Astrocyte (in vitro differentiated cells and primary cell): ENCODE measurements at places on chromosomes 11 and 22.

- no peak for DNase-seq
Measured at GRCh38 chr22:34326901-34327300, 406.6 kb upstream of the LARGE1 start.

- peak; percentile 80 for DNase-seq
Measured at GRCh38 chr22:28231441-28231840, 312.4 kb upstream of the PITPNB start.

DNA sequence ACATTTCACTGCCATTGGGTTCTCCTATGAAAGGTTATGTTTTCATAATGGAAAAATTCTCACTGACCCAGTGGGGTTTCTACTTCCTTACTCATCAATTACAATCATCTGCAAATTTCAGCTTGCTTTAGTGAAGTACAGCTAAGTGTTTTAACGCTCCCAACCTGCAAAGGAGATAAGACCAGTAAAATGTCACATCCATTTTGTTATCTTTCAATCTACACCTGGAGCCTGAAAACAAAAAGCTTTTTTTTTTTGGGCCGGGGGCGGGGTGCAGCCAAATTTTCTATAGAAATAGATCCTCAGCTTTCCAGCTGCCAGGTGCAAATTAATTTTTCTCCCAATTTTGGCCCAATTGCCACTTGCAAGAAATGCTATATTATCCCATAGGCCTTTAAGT lies 40.6 kb downstream of the CADM1 start:
- no peak for DNase-seq

- peak; percentile 88 for DNase-seq
Measured at GRCh38 chr11:122655527-122656072, at the start of gene UBASH3B. TSS of gene UBASH3B (plus strand) at chr11:122655722. CDS start at chr11:122656050, 328 bp downstream.

- DNase-seq, result no peak
Measured at GRCh38 chr11:112457532-112457931, 196.9 kb upstream of the PLET1 start.

DNA sequence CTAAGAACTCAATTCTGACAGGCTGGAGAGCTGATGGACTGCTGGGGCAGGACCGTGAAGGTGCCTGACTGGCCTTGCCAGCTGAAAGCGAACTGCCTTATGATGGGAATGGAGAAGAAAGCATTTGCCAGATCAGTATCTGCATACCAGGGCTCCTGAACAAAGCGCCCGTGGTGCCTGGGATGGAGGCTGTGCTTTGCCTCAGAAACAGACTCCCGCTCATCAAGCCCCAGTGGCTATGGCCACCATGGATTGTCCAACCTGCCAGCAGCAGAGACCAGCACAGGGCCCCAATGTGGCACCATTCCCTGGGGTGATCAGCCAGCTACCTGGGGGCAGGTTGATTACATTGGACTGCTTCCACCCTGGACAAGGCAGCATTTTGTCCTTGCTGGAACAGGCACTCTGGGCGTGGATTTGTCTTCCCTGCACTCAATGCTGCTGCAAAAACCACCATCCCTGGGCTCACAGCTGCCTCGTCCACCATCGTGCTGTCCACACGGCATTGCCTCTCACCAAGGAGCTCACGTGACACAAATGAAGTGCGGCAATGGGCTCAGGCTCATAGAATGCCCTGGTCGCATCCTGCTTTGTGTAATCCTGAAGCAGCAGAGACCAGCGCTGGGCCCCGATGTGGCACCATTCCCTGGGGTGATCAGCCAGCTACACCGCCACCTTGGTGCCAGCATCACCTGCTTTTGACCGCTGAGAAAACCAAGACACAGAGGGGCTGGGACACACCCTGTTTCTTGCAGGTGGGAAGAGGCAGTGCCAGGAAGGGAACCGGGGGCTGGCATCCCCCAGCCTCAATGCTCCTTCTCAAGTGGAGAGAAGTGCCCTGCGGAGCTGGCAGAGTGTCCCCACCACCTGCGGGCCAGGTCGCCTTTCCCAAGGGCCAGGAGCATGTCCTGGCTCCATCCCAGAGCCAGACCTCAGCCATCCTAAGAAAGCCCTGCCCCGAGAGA lies 1367.5 kb downstream of the BRD1 start:
- DNase-seq, result no peak

GRCh38 chr11:120338107-120338933 lies 2.1 kb downstream of the ARHGEF12 start:
- DNase-seq, result no peak

- DNase-seq, result peak; percentile 78
Measured at GRCh38 chr11:47408598-47409439, 429 bp downstream of the SLC39A13 start.

DNA sequence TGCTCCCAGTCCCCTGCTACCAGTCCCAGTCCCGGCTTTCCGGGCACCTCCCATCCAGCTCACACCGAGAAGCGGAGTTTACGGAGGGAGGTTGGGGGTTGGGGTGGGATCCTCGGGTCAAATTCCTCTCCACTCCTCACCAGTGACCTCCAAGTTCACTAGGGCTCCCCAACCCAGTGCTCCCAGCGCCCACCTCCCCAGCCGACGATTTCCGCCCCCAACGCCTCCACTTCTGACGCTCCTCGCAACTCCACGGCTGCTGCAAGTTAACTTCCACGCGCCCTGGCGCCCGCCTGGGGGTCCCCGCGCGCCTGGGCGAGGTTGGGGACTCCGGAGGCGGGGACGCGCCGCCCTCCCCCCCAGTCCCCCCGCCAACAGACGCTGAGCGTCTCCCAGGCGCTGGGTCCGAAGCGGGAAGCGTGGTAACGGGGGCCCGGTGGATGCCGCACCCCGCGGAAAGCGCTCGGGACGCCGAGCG lies 526 bp downstream of the TPST2 start:
- DNase-seq, result no peak

DNA sequence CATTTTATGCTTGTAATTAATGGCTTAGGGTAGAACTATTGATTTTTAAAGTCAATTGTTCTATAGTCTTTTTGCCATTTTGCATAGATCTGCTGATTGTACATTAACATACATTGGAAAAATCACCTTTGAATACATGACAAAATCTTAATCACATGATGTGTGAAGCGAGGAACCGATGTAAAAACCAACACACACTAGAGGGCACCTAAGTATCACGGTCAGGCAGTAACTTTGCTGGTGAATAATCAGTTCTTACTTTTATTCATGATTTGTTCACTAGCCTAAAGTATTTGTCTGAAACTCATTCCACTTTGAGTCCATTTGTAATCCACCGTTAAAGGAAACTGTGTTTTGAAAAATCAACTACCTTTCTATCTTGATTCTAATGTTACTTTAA lies 28.2 kb downstream of the JHY start:
- peak; percentile 16 for DNase-seq

DNA sequence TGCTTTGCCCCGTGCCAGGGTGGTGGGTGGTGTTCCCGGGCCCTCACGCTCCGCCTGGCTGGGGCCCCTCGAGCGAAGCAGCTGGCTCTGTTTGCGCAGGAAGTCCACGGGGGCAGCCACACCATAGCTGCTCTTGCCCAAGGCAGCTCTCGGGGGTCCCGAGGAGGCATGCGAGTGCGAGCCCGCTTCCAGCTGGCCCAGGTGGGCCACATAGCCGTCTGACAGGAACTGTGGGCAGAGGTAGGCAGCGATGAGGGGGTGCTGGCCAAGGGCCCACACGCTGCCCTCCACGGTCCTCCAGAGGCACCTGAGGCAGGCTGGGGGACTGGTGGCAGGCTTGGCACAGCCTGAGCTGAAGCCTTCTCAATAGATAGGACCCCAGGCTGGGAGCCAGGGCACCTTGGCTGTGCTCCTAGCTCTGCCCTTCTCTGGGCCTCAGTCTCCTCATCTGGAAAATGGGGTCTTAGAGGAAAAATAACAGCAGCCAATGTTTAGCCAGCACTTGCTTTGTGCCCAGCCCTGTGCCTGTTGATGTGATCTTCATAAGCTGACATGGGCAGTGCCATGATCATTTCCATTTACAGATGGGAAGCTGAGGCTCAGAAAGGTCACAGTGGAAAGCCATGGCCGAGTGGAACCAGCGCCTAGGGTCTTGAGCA lies 9.4 kb downstream of the AIP start:
- no peak for DNase-seq

DNA sequence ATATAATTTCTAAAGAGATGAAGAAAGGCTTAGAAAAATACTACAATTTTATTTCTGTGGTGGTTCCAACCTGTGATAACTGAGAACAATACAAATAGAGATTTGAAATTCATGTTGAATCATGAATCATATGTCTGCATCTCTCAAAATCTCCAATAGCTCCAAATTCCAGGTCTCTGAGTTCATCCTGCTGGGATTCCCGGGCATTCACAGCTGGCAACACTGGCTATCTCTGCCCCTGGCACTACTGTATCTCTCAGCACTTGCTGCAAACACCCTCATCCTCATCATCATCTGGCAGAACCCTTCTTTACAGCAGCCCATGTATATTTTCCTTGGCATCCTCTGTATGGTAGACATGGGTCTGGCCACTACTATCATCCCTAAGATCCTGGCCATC lies at the start of gene OR56B1:
Gene OR56B1, plus strand, starts transcription at position 53 of the 400 bp plus-strand sequence. Its CDS starts 69 bp downstream, at position 122.
- DNase-seq, result no peak

DNA sequence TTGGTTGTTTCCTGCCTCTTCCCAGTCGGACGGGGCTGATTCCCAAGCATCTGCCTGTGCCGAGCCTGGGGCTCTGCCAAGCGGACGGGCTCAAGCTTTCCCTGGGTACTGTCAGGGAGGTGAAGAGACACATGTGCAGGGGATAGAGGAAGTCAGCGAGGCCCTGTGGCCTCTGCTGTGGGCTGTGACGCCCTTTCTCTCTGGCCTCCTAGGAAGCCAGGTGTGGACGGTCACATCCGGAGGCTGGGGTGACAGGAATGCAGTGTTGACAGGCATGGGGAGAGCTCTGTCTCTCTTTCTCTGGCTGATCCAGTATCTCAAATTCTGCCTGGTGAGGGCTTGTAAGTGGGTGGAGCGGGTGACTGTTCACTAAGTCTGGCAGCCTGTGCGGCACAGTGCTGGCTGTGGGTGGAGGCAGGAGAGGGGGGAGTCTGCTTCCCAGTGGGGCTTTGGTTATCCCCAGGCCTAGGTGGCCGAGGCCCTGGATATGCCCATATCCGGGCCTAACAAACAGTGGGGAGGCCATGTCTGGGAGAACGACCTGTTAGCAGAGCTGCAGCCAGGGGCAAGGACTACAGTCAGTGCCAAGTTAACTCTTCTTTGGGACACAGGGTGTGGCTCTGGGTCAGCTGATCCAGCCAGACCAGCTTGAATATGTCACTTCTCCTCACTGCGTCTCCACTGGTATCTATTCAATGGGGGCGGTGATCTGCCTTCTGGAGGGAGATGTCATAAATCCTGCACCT lies 1.9 kb downstream of the KCTD17 start:
- no peak for DNase-seq

- DNase-seq, result no peak
Measured at GRCh38 chr11:68667511-68668500, 16.5 kb upstream of the GAL start.

GRCh38 chr11:44116234-44116830 lies 20.9 kb downstream of the EXT2 start:
- DNase-seq, result no peak

DNA sequence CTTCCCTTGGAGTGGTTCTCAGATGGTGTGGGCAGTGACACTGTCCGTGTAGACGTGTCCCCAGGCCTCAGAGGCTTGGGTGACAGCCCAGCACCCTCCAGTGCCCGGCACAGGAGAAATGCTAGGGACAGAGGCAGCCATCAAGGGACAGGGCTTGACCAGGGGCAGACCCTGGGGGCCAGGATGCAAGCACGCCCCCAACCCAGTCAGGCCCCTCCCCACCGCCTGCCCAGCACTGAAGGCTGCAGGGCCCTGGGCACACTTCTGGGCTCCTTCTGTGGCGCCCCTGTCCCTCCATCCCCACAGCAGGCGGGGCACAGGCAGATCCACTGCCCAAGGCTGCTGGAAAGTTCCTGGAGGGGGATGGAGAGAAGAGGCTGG lies 11.1 kb downstream of the IGF2 start:
- DNase-seq, result no peak

- DNase-seq, result no peak
Measured at GRCh38 chr22:39655831-39656230, 85.3 kb downstream of the CACNA1I start.
